ENCODE measurements at places on chromosomes 11 and 22. TPM values are rescaled to one million over a fixed set of nuclear protein-coding genes. Genes with fewer than 3 reads are reported as not detected.

GRCh38 chr11:107196732-107197131 lies 178.5 kb upstream of the GUCY1A2 start:
- DNase-seq: peak; percentile 97

GRCh38 chr11:18457450-18457849 lies 1.8 kb downstream of the LDHAL6A start:
- peak; percentile 15 for DNase-seq

DNA sequence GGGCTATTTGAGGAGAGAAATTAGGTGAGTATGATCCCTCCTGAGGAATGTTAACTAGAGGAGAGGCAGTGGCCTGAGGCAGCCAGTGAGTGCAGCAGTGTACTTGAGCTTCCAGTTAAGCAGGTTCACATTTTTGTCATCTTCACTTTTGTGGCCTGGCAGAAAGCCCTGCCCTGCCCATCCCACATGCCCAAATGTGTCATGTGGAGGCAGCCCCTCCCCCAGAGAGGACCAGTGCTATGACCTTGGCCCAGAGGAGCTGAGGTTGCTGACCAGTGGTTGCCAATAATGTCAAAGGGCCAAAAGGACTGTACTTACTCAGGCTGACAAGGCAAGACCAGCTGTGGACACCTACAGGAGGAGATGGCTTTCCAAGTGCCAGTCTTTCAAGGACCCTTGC lies 17.6 kb upstream of the GRK2 start:
- peak; percentile 40 for DNase-seq

- DNase-seq: no peak
These were observed 41.8 kb downstream of the GDPD4 start for GRCh38 chr11:77259641-77260040.

GRCh38 chr11:2432171-2432621 lies 12.1 kb downstream of the TRPM5 start:
- DNase-seq: no peak

DNA sequence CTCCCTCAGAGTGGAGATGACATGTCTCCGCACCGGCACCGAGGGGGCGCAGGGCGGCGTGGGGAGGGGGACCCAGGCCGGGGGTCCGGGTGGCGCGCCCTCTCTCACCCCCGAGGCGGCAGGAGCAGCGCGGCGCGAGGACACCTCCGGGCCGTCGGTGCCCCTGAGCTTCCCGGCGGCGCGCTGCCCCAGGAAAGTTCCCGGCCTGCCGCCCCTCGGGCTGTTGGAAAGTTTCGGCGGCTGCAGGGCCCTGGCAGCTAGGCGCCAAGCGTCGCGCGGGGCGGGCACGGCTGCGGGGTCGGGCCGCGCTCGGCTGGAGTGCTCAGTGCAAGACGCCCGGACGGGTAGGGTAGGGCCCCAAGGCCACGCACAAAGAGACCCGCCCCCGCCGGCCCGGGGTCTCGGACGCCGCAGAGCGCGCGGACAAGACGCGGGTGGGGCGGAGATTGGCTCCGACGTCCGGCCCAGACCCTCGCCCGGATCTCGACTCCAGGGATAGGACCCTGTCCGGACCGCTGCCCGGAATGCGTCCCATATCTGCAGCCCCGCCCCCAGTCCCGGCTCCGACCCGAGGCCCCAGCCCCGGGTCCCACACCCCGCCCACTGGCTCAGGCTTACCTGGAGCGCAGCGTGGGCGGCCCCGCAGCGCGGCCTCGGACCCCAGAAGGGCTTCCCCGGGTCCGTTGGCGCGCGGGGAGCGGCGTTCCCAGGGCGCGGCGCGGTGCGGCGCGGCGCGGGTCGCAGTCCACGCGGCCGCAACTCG lies 471 bp downstream of the ARVCF start:
- DNase-seq: peak; percentile 27

- no peak for DNase-seq
These were observed 8.8 kb upstream of the PANX2 start for GRCh38 chr22:50161508-50162390.

DNA sequence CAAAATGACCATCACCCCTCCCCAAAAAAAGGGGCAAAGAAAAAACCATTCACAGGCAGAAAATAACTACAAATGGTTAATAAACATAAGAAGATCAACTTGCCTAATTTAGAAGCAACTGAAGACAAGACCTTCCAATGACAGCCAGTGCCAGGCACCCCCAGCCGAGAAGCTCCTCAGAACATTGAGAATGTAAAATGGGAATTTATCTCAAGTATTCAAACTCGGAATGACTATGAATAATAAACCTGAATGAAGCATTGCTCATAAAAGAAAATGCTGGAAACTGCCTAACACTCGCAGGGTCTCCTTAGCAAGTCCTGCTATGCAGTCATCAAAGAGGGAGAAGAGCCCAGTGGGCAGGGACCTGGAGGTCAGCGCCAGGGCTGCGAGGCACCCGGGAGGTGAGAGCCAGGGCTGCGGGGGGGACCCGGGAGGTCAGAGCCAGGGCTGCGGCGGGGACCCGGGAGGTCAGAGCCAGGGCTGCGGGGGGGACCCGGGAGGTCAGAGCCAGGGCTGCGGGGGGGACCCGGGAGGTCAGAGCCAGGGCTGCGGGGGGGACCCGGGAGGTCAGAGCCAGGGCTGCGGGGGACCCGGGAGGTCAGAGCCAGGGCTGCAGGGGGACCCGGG lies 23.2 kb upstream of the MOB2 start:
- no peak for DNase-seq

- DNase-seq: no peak
These were observed 96.2 kb upstream of the SERPIND1 start for GRCh38 chr22:20677684-20678242.

GRCh38 chr11:47998733-47999359 lies 18.5 kb downstream of the PTPRJ start:
- peak; percentile 84 for DNase-seq

DNA sequence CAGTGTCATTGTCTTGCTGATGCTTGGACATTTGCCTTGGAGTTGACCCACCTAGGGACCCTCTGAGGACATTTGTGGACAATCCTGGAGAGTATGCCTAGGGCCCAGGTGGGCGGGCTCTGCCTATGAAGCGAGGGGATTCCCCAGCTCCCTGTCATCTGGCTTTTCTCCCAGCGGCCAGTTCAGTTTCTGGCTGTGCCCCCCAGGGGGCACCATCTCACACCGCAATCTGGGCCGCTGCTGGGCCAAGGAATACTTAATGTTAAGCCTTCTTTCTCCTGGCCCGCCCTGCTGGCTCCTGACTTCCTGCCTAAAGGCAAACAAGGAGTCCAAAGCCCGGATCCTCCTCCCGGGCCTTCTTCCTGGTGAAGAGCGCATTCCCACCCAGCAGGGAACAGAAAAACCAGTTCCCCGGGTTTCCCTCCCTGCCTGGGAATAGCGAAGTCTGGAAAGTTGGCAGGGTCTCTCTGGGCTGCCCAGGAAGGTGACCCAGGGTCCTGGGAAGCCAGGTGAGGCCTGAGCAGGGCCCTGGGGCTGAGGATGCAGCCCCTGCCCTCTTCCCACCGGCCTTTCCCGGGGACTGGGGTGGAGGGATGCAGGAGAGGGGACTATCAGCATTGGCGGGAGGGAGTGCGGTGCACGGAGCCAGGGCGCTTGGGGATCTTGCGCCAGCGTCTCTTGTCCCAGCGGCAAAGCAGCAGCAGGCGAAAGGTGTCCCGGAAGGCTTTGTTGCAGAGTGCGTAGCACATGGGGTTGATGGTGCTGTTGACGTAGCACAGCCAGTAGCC lies 11.9 kb downstream of the CHRM1 start:
- peak; percentile 70 for DNase-seq

DNA sequence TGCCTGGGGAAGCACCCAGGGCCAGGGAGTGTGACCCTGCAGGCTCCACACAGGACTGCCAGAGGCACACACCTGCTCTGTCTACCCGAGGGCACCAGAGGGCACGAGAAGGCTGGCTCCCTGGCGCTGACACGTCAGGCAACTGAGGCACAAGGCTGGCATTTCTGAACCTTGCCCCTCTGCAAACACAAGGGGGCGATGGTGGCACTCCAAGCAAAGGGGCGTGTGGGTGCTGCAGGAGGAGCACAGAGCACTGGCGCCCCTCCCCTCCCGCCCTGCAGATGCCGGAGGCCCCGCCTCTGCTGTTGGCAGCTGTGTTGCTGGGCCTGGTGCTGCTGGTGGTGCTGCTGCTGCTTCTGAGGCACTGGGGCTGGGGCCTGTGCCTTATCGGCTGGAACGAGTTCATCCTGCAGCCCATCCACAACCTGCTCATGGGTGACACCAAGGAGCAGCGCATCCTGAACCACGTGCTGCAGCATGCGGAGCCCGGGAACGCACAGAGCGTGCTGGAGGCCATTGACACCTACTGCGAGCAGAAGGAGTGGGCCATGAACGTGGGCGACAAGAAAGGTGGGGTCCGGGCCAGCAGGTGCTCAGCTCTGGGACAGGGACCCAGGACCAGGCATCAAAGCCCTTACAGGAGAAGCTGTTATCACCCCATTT lies 20.8 kb upstream of the TXNRD2 start:
- peak; percentile 84 for DNase-seq

DNA sequence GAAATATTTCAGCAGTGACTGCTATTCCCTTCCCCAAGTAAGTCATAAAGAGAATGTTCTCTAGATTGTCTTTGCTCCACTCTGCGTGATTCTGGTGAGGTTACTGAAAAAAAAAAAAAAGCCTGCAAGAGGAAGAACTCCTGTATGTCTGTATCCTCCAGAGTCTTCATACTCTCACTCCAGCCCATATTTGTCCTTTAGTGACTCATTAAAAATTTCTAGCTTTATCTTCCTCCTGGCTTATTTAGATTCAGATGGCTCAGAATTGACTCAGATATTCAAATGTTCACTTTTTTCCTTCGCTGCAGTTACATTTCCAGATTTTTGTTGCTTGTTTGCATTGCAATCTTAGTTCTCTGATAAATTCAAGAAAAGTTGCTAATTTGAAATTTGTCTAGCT lies 76.3 kb upstream of the CNTN5 start:
- DNase-seq: no peak

MMP13 gene
- not detected for total RNA-seq

CDC45 gene
- total RNA-seq: 34.8 TPM

IGSF9B gene
- total RNA-seq: not detected

PDE3B gene
- 19.6 TPM for total RNA-seq

DERL3 gene
- total RNA-seq: not detected

MS4A6A gene
- total RNA-seq: not detected

LRRC10B gene
- not detected for total RNA-seq

All from HepG2 (cell line).